ENCODE measurements at places on chromosomes 5 and 9.

GRCh38 chr9:103458826-103459225 lies 463.7 kb downstream of the CYLC2 start:
- no peak for DNase-seq

- DNase-seq = peak; percentile 45
Measured at GRCh38 chr5:132065351-132065937, 5.0 kb downstream of the IL3 start.

GRCh38 chr5:89308606-89309040 lies 425.6 kb upstream of the MEF2C start:
- no peak for DNase-seq

DNA sequence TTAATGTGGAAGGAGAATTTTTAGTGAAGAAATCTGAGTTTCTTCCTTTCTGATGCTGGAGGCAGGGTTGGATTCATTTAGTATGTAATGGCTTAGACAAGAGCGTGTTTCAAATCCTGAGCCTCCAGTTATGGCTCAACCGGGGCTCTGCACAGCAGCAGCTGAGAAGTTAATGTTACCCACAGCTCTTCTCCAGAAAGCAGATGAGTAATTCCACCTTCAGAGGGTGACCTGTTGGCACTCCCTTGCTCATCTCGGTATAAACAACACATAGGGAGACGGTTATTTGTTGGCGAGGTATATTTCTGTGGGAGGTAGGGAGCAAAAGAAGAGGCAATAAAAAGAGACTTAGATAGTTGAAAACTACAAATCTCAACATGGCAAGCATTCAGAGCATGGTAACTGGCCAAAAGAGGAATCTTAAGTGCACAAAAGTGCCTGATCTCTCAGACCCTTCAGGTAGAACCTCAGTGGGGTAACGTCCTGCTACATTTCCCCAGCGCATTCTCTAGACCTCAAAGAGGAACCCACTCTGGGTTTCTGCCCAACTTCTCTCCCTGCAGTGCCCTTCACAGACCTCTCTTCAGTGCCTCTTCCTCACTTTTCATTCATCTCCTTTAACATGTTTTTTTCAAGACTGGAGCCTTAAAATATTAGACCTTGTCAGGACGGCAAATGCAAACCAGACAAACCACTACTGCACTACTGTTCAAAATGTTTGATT lies 417.5 kb upstream of the ADAMTSL1 start:
- DNase-seq = no peak

- no peak for DNase-seq
Measured at GRCh38 chr9:87498811-87499360, 1.2 kb downstream of the DAPK1 start.

DNA sequence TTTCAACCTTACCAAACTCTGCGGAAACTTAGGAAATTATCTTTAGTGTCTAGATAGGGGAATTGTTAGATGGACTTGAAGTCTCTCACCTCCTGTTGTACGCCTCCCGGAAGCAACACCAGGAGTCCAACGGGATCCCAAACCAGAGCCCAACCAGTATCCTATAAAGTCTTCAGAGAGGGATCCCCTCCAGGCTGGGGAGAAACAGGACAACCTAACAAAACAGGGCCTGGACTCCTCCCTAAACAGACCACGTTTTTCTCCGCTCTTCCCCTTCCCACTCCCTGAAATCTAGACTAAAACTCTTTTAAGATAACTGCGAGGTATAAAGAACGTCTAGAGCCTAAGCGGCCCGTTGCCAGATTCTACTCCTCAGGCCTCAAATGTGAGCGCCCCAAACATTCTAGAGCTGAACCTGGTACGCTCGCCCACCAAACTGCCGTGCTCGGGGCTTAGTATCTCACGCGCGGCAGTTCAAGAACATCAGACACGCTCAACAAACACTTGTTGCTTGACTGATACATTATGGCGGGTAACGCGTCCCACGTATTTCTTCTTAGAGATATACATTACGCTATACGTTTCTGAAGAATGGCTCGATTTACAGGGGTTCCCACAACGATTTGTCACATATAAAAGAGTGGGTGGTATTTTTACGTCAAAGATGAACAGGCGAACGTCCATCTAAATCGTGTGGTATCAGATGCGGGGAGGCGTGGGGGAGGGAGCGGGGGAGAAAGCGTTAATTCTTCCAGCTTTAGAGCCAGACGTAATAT lies 663 bp upstream of the SMIM27 start:
- DNase-seq = peak; percentile 40

DNA sequence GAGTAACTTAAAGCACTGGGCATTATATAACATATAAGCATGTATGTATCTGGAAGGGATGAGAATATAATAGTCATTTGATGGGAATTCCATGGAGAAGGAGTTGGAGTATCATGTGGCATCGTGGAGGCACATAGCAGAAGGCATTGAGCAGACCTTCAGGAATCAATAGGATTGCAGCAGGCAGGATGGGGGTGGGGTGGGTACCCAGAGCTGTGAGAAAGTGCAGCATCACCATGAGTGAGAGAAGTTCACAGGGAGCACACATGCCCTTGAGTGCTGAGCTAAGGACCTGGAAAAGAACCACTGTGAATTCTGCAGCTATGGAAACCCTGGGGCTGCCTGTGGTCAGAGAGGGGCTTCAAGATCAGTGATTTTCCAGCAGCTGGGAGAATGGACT lies 57.3 kb downstream of the MED10 start:
- no peak for DNase-seq

GRCh38 chr9:82961504-82962125 lies 101.3 kb downstream of the RASEF start:
- peak; percentile 25 for DNase-seq

GRCh38 chr5:127563136-127563535 lies 45.7 kb downstream of the PRRC1 start:
- DNase-seq = no peak

DNA sequence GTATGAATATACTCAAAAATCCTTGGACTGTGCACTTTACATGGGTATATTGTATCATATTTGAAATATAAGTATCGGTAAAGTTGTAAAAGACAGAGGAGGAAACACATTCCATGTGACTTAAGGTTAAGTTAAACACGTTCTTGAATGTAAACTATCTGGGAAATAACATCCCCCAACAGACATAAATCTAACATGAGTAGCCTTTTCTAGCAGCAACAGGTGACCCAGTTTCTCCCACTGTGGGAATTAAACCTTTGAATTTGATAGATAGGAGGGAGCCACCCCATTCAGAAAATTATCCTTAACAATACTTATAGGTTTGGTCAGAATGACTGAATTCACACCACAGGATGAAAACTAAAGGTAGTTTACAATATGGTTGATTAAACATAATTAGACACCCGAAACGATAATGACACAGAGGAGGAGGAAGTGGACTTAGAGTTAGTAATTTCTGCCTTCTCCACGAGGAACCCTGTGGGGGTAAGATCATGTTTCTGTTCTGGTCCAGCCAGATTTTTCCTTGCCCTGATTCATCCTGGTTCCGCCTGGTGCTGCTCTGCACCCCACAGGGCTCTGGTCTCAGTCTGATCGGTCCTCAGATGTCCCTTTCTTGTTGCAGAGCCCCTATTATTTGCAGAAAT lies 84.6 kb upstream of the DNAH5 start:
- no peak for DNase-seq

DNA sequence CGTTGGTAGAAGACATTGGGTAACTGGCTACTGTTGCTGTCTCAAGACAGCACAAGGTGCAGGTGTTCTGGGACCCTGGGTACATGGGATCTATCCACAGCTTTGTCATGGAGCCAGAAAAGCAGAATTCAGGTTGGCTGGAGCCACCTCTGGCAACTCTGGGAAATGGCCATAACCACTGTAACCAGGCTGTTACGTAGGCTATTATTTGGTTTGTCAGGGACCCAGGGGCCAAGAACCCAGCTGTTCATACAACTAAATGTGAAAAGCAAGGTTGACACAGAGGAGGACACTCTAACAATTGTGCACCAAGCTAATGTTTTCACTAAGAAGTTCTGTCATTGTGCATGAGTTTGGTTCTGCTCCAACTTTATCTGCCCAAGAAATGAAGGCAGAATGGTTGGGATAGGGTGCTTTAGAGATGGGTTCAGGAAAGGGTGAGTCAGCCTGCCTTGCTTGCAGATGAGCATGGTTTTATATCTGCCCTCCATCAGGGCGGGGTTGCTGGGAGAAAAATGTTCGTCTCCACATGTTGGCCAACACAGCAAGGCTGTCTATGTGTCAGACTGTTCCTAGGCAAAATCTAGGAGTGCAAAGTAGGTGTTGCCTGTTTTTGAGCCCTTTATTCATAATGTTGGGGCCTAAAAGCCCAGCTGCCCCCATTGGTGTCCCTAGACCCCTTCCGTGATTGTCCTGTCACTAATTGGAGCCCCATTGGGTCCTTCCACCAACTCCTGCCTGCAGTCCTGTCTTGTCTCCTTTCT lies 131.3 kb upstream of the DAP start:
- DNase-seq = no peak

GRCh38 chr5:111507276-111507675 lies 5.1 kb downstream of the STARD4 start:
- no peak for DNase-seq

DNA sequence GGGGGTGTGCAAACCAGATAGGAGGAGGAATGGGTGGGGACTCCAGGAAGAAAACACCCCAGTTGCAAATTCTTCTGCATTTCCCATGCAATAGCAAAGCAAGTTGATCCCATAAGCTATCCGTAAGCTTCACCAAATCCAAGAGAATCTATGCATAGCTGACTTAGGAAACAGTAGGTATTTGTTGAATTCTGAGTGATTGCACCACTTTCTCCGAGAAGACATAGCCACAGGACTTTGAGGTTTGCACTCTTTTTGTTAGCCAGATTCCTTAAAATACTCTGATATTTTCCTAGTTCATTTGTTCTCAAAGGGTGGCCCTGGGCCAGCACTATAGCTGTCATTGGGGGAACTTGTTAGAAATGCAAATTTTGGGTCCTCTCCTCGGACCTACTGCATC lies 271.9 kb downstream of the SLIT3 start:
- DNase-seq = no peak

DNA sequence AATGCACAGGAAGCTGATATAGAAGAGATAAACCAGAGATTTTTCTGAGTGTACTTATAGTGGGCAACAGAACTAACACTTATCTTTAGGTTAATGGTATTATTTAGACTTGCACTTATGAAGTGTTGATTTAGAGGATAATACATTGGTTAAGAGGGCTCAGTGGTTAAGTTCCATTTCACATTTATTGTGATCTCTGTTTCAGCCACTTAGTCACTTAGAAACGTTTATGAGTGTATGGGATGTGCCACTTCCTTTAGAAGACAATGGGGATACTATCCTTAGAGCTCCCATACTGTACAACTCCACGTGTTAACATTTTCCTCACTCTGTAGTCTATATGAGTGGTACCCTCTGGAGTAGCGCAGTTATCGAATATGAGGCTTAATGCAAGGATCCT lies 57.5 kb downstream of the PIP5K1B start:
- DNase-seq = no peak

GRCh38 chr9:36755019-36755418 lies 182.3 kb downstream of the MELK start:
- DNase-seq = no peak

DNA sequence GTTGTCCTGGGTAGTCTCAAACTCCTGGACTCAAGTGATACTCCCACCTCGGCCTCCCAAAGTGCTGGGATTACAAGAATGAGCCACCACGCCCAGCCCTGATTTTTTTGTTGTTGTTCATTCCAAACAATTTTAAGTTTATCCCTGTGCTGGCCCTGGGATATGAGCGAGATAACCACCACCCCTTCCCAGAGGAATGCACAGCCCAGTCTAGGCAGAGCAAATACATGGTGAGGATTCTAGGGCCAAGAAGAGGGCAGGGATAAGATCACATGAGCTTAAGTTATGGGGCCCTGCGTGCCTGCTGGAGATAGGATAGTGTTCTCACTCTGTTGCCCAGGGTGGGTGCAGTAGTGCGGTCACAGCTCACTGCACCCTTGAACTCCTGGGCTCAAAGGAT lies 21.0 kb upstream of the TOR1B start:
- no peak for DNase-seq

DNA sequence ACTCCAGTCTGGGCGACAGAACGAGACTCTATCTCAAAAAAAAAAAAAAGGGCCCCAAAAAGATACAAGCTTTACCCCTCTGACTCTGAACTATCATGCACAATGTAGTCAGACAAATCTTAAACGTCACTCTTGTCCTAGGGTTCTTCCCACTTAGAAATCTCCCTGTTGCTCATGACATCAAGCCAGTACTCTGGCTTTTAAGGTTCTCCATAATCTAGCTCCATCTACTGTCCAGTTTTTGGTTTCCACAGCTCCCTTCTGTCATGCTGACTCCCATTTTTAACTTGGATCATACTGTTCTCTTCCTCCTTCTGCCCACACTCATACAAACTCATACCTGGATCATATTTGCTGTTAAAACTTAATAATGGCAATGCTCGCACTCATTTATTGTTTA lies 156.7 kb upstream of the TLX3 start:
- no peak for DNase-seq

- DNase-seq = no peak
Measured at GRCh38 chr5:172050080-172050479, 43.6 kb upstream of the FBXW11 start.
